ENCODE measurements at places on chromosomes 13 and 19. TPM values are rescaled to one million over a fixed set of nuclear protein-coding genes. Genes with fewer than 3 reads are reported as not detected.

The SRRM5 gene
- total RNA-seq: not detected

The PTH2 gene
- not detected for total RNA-seq

The SLC25A41 gene
- total RNA-seq: not detected

The GAMT gene
- 34.0 TPM for total RNA-seq

The ADGRE1 gene
- not detected for total RNA-seq

The ZNF793 gene
- total RNA-seq: 0.58 TPM

The SIGLEC14 gene
- total RNA-seq: not detected

The KCNJ14 gene
- total RNA-seq: under 0.01 TPM

The RDH8 gene
- not detected for total RNA-seq

The CATSPERD gene
- not detected for total RNA-seq

The IL4I1 gene
- total RNA-seq: not detected

The KIRREL2 gene
- not detected for total RNA-seq
